MM.1S (cell line): ENCODE measurements at places on chromosomes 7 and 10.
A peak's percentile ranks its signal among the peaks of the same experiment; 100 is the strongest.

GRCh38 chr10:121369616-121370015 lies 228.6 kb downstream of the FGFR2 start:
- no peak for DNase-seq

GRCh38 chr7:7317850-7318249 lies 135.5 kb downstream of the C1GALT1 start:
- DNase-seq: no peak

DNA sequence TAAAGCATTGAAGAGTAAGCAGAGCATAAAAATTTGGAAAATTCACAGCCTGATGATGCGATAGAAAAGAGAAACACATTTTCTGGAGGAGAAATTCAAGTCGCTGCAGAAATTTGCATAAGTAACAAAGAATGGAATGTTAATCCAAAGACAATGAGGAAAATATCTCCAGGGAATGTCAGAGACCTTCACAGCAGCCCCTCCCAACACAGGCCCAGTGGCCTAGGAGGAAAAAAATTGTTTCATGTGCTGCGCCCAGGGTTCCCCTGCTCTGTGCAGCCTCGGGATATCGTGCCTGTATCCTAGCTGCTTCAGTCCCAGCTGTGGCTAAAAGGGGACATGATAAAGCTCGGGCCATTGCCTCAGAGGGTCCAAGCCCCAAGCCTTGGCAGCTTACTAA lies 206.8 kb downstream of the TPK1 start:
- no peak for DNase-seq

GRCh38 chr10:119061352-119061751 lies 19.3 kb downstream of the EIF3A start:
- no peak for DNase-seq

- no peak for DNase-seq
These were observed 5.3 kb downstream of the MEOX2 start for GRCh38 chr7:15681186-15681585.

- DNase-seq: no peak
These were observed 79.7 kb downstream of the VIPR2 start for GRCh38 chr7:159064816-159065510.

DNA sequence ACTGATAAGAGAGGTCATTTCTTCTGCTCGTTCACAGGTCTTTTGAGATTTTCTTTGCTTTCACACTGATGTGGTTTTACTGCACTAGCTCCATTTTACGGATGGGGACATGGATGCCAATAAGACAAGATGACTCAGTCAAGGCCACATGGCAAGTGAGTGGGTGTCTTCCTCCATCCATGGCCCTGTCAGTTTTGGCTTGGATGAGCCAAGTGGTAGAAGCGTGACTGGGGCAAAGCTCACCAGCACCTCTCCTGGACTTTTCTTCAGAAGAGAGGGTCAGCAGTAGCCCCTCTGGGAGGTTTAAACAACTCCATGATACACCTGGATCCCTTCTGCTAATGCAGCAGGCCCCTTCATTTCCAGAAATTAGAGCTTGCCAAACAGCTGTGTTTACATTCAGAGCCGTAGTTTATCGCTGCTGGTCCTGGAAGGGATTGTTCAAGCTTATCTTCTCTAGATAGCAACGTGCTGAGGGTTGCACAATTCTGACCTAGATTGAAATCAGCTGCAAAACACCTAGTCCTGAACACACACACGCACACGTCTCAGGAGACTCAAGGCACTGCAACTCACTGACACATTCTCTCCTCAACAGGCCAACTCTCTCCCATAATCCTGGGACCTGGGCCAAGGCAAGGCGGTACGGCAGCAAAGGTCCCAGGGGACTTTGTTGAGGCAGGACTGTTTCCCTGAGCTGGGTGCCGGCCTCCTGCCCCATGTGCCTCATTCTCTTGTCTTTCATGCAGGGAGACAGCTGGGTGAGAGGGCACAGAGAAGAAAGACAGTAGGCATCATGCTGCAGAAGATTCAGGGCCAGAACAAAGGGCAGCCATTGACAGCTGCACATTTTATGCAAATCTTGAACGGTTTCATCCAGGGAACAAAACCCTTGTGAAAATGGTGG lies 14.2 kb upstream of the PDCD4 start:
- DNase-seq: peak; percentile 57

- no peak for DNase-seq
These were observed 51.4 kb downstream of the NPS start for GRCh38 chr10:127600479-127600878.

GRCh38 chr10:78248651-78249464 lies 215.2 kb downstream of the RPS24 start:
- no peak for DNase-seq

DNA sequence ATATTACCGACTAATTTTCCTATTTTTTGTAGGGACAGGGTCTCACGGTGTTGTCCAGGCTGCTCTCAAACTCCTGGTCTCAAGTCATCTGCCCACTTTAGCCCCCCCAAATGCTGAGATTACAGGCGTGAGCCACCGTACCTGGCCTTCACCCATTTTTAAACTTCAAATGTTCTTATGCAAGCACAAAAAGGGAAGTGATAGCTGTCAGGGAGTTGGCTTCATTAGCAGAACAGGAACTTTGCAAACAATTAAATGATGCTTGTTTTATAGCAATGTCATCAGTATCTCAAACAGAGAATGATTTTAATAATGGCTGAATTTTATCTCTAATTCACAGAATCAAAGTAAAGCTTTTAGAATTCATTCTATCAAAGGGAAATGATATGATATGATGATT lies 49.8 kb upstream of the FAM171A1 start:
- no peak for DNase-seq

GRCh38 chr10:110547139-110547761 lies 20.2 kb upstream of the SMC3 start:
- DNase-seq: peak; percentile 80

GRCh38 chr7:1029637-1030443 lies 14.5 kb upstream of the GPR146 start:
- DNase-seq: no peak

GRCh38 chr7:97003262-97004246 lies 1.8 kb upstream of the DLX6 start:
- no peak for DNase-seq

DNA sequence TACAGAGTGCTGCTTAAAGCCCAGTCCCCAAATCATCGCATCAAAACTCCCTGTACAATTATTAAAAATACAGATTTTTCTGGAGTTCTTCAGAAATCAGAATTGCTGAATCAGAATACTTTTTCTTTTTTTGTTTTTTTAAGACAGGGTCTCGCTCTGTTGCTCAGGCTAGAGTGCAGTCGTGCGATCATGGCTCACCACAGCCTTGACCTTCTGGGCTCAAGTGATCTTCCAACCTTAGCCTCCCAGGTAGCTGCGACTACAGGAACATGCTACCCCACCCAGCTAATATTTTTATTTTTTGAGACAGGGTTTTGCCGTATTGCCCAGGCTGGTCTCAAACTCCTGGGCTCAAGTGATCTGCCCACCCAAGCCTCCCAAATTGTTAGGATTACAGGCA lies 3.9 kb downstream of the BBIP1 start:
- no peak for DNase-seq

DNA sequence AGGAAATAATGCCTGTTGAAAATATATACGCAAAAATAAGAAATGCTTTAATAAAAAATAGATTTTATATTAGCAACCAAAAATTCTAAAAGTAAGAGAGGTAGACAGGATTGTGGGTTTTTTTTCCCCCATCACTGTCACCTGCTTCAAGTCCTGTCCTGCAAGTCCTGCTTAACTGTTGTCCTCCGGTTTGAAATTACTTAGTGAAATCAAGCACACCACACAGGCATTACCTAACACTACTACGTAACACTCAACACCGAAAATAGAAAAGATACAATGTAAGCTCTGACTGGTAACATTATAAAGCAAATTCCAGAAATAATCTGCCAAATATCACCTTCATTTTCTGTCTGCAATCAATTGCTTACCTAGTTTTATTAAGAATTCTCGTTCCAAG lies 90.9 kb downstream of the UPF2 start:
- no peak for DNase-seq

DNA sequence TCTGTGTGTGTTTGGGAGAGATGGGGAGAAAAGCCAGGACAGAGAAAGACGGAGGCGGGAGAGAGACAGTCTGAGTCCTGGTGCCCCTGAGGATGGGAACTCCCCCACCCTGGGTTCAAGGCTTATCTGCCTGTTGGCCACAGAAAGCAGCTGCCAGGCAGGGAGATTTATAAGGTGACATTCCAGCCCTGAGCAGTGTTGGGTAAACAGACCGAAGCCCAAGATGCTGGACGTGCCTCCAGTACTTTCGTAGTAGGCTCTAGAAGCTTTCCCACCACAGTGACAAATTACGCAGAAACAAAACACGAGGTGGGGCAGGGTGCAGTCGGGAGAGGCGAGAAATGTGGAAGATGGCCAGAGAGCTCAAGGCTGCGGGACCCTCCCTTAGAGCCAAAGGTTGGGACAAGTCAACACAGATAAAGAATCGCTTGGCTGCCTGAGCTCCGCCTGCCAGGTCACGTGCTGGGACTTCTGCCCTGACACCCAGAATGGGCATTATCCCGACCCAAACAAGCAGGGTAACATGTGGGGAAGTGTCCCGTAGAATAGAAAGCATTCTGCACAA lies 41.1 kb downstream of the CCDC3 start:
- no peak for DNase-seq

DNA sequence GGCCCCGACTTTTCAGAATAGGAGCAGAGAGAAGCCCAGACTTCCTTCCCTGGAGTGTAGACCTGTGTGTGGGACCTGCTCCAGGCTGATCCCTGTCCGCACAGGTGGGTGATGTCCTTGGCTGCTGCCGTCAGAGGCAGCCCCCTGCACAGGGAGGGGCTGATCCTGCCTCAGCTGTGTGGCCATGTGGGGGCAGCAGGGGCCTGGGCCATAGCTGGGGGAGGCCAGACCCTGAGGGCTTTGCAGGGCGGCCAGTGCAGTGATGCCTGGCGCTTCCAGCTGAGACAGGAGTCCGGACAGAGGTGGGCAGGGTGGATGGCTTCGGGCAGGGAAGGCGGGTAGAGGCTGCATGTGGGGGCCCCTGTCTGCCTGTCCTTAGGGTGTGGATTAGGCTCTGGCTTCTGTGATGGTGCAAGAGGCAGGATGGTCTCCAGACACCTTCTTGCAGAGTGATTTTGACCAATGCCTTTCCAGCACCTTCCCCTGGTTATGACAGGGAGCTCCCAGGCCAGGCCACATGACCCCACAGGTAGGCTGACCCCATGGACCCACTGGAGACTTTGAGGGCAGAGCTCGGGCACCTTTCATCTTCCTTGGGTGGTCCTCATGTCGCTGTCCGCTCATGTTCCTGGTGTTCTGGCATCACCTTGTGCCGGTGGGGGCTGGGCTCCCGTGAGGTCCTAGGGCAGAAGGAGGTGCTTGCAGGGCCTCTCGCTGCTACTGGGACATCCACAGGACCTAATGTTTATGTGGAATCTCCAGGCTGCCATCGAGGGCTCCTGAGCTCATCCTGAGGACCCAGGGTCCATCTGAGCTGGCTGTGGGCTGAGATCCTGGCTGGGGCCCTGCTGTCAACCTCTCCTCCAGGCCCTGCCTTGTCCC lies 141.5 kb downstream of the ADCY1 start:
- DNase-seq: no peak

DNA sequence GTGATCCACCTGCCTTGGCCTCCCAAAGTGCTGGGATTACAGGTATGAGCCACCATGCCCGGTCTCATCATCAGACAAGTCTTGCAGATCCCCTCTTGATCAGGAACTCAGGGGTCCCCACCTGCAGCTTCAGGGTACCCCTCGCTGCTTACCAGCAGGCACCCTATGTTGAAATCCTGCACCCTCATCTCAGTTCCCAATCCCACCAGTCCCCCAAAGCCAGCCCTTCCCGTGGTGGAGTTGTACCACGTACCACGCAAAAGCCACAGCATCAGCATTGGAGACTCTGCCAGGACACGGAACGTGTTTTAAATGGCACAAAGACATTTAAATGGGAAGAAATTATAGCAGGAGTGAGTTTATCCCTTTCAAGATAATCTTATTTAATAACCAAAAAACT lies 202.0 kb downstream of the CUX1 start:
- no peak for DNase-seq

- DNase-seq: peak; percentile 90
These were observed 261.2 kb downstream of the PPP1R3A start for GRCh38 chr7:113657603-113658002.

- DNase-seq: no peak
These were observed 222.0 kb upstream of the IMMP2L start for GRCh38 chr7:111784296-111784695.

- no peak for DNase-seq
These were observed 34.3 kb upstream of the PHF14 start for GRCh38 chr7:10939237-10939910.

DNA sequence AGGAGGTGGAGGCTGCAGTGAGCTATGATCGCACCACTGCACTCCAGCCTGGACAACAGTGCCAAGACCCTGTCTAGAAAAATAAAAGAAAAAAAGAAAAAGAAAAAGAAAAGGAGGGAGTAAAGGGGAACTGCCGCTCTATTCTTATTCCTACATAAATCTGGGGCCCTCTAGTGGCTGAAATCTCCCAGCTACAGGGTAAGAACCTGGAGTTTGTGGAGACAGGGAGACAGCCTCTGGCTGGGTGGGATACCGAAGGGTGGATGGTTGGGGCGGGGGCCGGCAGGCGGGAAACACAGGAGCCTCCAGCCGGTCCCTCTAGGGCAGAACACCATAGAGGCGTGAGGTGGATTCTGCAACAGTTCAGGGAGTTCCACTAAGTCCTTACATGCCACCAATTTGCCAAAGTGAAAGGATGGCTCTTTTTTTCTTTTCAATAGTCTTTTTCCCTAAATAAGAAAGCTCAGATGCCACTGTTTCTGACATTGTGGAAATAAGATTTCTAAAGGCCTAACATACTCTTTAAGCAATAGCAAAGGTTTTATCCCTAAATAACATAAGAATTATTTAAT lies 117.3 kb downstream of the SVIL start:
- no peak for DNase-seq

DNA sequence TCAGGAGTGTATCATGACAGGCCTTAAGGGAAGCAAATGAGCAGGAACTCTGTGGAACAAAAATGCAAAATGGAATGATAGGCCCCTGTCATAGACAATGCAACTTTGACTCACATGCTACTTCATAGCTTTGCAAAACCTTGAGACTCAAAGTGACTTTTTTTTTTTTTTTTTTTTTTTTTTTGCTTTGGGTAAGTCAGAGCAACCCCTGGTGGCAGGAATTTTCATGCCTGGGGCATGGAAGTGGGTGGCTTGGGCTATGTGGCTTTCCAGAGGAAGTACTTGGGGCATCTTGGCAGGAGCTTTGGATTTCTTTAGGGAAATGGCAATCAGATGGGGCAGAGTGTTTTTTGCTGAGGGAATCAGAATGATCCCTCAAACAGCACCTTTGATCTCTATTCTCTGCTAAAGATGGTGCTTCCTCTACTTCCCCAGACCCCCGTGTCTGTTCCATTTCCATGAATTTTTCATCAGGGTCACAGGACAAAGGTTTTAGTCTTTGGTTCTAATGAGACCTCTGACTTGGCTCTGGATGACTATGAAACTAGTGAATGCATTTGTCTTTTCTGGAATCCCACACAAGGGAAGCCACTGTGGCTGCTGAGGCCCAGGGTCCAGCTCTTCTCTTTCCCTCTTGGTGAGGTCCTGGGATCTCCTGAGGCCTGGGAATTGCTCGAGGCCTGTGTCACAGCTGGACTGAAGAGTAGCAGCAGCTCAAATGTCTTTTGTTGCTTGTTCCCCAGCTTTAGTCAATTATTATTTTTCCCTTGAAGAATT lies 62.8 kb downstream of the TACC2 start:
- no peak for DNase-seq

- DNase-seq: no peak
These were observed 75.3 kb upstream of the CC2D2B start for GRCh38 chr10:95832216-95833041.
